ENCODE measurements at places on chromosomes 11 and 22. TPM values are rescaled to one million over a fixed set of nuclear protein-coding genes. Genes with fewer than 3 reads are reported as not detected.

- DNase-seq, result no peak
- H3K27ac ChIP-seq, result no peak overlapping the region
- no peaks in the 10 kb centered on the region for H3K4me1 ChIP-seq
Observed at GRCh38 chr11:123523539-123523938, 93.5 kb downstream of the GRAMD1B start.

DNA sequence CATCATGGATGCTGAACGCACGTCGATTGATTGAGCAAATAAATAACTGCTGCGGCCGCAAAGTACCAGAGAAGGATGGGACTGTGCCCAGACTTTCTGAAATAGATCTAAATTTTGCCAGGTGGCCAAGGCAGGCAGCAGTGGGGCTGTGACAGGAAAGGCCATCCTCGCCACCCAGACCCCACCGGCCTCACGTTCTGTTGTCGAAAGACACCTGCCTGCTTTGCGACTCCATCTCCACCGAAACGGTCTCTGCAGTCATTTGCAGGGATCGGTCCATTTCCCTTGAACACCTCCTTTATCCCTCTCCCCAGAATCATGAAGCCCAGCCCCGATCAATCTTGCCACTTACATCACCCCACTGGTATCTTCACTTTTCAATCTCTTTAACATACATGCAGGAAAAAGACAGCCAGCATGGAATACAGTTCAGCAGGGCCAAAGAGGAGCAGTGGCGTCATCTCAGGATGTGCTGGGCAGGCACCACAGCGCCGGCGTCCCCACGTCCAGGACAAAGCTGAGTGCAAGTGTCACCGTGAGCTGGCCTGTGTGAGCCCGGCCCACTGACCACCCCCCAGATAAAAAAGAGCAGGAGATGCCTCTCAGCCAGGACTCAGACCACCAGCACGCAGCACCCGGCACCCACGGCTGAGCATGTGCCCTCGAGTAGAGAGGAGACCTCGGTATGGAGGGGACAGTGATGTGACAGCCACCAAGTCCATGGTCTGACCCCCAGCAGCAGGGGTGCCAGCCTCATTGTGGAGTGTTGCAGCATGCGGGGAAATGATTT lies 610.3 kb downstream of the TBC1D22A start:
- no peaks in the 10 kb centered on the region for H3K27me3 ChIP-seq
- no peaks in the 10 kb centered on the region for H3K36me3 ChIP-seq
- no peak for DNase-seq
- no peak overlapping the region for H3K27ac ChIP-seq

GRCh38 chr11:118198370-118198769 lies 21.9 kb upstream of the SCN2B start:
- no peak overlapping the region for H3K27ac ChIP-seq
- no peaks in the 10 kb centered on the region for H3K27me3 ChIP-seq
- no peak overlapping the region for H3K4me3 ChIP-seq

GRCh38 chr22:40753114-40753513 lies 66.0 kb downstream of the SLC25A17 start:
- H3K27me3 ChIP-seq, result no peaks in the 10 kb centered on the region
- no peak overlapping the region for H3K27ac ChIP-seq
- no peak overlapping the region for H3K4me3 ChIP-seq
- DNase-seq, result no peak

DNA sequence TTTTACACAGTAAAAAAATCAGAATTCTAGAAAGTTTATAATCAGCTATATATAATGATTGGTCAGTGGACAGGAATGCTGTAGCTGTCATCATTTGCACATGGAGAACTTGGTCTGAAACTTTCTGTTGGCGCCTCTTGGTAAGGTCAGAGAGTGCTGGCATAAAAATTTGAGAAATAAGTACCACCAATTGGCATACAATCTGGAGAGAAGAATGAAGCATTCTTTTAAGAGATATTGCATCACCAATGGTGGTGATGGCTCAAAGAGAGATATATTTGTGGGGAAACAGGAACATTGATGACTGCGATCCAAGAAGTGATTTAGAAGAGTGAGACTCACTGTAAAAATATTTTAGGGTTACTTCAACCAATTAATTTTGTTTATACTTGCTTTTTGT lies 19.8 kb upstream of the OOSP1 start:
- DNase-seq, result no peak
- no peaks in the 10 kb centered on the region for H3K4me1 ChIP-seq
- H3K36me3 ChIP-seq, result no peaks in the 10 kb centered on the region
- no peak overlapping the region for H3K27ac ChIP-seq
- no peak overlapping the region for H3K4me3 ChIP-seq

- no peak overlapping the region for H3K27ac ChIP-seq
- H3K4me3 ChIP-seq, result no peak overlapping the region
- H3K27me3 ChIP-seq, result no peaks in the 10 kb centered on the region
- no peaks in the 10 kb centered on the region for H3K4me1 ChIP-seq
- no peak for DNase-seq
- no peaks in the 10 kb centered on the region for H3K36me3 ChIP-seq
Observed at GRCh38 chr11:65072631-65072966, 11.2 kb downstream of the CDCA5 start.

GRCh38 chr11:108226036-108226435 lies 3.2 kb downstream of the ATM start:
- no peak for DNase-seq
- no peaks in the 10 kb centered on the region for H3K36me3 ChIP-seq
- no peak overlapping the region for H3K27ac ChIP-seq
- H3K4me3 ChIP-seq, result no peak overlapping the region
- no peaks in the 10 kb centered on the region for H3K4me1 ChIP-seq

GRCh38 chr11:87430821-87431220 lies 393.1 kb downstream of the TMEM135 start:
- no peaks in the 10 kb centered on the region for H3K27me3 ChIP-seq
- H3K4me1 ChIP-seq, result no peaks in the 10 kb centered on the region
- H3K27ac ChIP-seq, result no peak overlapping the region
- no peak overlapping the region for H3K4me3 ChIP-seq
- no peaks in the 10 kb centered on the region for H3K36me3 ChIP-seq

DNA sequence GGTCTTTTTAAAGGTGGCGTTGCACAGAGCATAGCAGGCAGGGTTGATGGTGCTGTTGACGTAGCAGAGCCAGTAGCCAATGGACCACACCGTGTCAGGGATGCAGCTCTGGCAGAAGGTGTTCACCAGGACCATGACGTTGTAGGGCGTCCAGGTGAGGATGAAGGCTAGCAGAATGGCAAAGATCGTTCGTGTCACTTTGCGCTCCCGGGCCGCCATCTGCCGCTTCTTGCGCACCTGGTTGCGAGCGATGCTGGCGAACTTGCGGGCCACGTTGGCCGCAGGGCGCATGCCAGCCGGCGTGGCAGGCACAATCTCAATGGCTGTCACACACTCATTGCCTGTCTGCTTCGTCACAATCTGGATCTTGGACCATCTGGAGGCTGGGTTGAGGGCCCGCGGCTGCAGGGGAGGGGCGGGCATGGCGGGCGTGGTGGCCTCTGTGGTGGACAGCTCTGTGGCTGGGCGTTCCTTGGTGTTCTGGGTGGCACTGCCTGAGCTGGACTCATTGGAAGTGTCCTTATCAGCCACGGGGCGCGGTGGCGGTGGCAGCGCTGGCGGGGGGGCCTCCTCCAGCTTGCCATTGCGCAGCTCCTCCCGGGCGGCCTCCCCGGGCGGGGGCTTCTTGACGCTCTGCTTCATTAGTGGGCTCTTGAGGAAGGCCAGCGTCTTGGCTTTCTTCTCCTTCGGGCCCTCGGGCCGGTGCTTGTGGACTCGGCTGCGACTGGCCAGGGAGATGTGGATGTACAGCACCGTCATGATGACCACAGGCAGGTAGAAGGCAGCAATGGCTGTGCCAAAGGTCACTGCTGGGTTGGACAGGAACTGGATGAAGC lies 3.9 kb downstream of the MDK start:
- no peaks in the 10 kb centered on the region for H3K36me3 ChIP-seq
- no peak for DNase-seq
- H3K4me3 ChIP-seq, result no peak overlapping the region
- H3K27ac ChIP-seq, result no peak overlapping the region
- no peaks in the 10 kb centered on the region for H3K4me1 ChIP-seq

DNA sequence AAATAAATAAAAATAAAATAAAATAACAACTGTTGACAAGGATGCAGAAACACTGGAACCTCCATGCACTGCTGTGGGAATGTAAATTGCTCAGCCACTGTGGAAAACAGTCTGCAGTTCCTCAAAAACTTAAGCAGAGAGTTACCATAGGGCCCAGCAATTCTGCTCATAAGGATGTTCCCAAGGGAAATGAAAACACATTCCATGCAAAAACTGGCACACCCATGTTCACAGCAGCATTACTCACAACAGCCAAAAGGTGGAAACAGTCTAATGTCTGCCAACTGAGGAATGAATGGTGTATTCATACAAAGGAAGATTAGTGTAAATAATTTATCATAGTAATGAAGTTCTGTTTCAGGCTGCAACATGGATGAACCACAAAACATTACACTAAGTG lies 3.2 kb upstream of the KRTAP5-10 start:
- H3K4me1 ChIP-seq, result no peaks in the 10 kb centered on the region
- H3K36me3 ChIP-seq, result no peaks in the 10 kb centered on the region
- no peak for DNase-seq
- H3K4me3 ChIP-seq, result no peak overlapping the region
- no peak overlapping the region for H3K27ac ChIP-seq

GRCh38 chr11:60121264-60121663 lies 32.8 kb downstream of the MS4A2 start:
- no peak for DNase-seq
- H3K27ac ChIP-seq, result no peak overlapping the region
- peaks cover 3% of the 10 kb centered on the region for H3K4me1 ChIP-seq
- H3K27me3 ChIP-seq, result no peaks in the 10 kb centered on the region
- H3K4me3 ChIP-seq, result no peak overlapping the region

DNA sequence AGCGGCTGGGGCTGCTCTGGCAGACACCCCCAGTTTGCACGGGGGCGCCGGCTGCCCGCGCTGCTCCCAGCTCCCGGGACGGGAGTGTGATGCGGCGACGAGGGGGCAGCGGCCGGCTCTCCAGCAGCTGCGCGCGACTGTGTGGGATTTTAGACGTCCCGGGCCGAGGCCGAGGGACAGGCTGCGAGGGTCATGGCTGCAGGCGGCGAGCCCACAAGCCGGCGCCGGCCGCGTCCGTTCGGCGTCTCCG lies 159 bp downstream of the FZD4 start:
- H3K4me1 ChIP-seq, result peaks cover 8% of the 10 kb centered on the region
- no peaks in the 10 kb centered on the region for H3K27me3 ChIP-seq
- H3K4me3 ChIP-seq, result peak overlapping the region; percentile 98
- no peak for DNase-seq

GRCh38 chr11:19929655-19930054 lies 217.0 kb downstream of the NAV2 start:
- no peak overlapping the region for H3K27ac ChIP-seq
- H3K36me3 ChIP-seq, result peaks cover 2% of the 10 kb centered on the region
- H3K4me1 ChIP-seq, result peaks cover 8% of the 10 kb centered on the region
- H3K4me3 ChIP-seq, result no peak overlapping the region
- no peak for DNase-seq
- H3K27me3 ChIP-seq, result no peaks in the 10 kb centered on the region

DNA sequence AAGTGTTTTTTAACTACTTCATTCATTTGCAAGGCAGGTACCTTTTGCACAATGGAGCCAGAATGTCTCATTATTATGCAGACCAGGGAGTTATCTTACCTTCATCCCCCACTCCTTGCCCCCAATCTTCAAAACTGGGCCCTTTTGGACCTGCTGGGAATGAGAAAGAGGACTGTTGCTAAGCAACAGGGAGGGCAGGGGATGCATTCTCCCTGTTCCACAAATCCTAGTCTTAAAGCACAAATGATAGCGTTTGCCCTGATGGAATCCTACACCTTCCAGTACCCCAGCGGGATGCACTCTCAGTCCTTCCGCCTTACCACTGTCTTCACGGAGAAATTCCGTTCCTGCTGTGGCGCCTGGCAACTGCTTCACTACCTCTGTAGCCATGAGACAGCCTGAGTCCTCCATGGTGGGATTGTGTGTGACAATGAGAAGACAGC lies 4.1 kb upstream of the KCNJ1 start:
- no peaks in the 10 kb centered on the region for H3K4me1 ChIP-seq
- no peak overlapping the region for H3K27ac ChIP-seq
- no peak for DNase-seq
- no peak overlapping the region for H3K4me3 ChIP-seq

GRCh38 chr11:77091146-77091940 lies 11.3 kb upstream of the OMP start:
- no peak overlapping the region for H3K4me3 ChIP-seq
- no peaks in the 10 kb centered on the region for H3K4me1 ChIP-seq
- H3K27ac ChIP-seq, result no peak overlapping the region
- no peaks in the 10 kb centered on the region for H3K36me3 ChIP-seq
- DNase-seq, result peak; percentile 94

- no peaks in the 10 kb centered on the region for H3K4me1 ChIP-seq
- peak; percentile 40 for DNase-seq
- no peaks in the 10 kb centered on the region for H3K27me3 ChIP-seq
- no peaks in the 10 kb centered on the region for H3K36me3 ChIP-seq
- no peak overlapping the region for H3K4me3 ChIP-seq
- no peak overlapping the region for H3K27ac ChIP-seq
Observed at GRCh38 chr11:69962152-69962551, 116.0 kb upstream of the ANO1 start.

DNA sequence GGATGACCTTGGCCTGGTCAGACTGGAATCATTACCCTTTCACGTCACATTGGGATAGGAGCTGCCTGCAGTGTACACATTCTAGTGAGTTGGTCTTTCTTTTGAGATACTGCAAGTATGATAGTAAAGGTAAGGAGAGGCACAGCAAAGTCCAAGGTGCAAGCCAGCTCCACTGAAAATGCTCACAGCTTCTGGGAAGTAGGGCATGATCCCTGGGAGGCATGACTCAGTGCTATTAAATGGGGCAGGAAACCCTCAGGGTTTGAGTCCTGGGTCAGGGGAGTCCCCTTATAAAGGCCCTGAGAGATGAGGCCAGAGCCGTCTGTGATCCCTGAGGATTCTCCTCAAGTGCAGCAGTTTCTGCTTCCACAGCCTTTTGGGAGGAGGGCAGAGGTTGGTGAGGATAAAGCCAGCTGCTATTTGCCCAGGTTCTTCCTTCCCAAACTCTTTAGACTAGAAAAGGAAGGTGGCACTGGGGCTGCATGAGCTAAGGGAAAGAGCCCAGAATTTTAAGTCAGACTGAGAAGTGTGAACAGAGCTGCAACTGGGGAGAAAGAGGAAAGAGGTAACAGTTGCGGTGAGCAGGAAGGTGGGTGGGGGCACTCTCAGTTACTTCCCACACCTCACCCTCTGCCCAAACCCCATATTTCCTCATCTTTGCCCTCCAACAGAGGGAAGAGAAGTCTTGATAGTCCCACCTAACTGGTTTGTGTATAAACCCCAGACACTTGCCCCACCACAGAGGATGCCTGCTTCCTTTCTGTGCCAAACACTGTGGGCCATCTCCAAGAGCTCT lies 14.4 kb upstream of the OR52K1 start:
- no peaks in the 10 kb centered on the region for H3K4me1 ChIP-seq
- no peak overlapping the region for H3K27ac ChIP-seq
- no peak overlapping the region for H3K4me3 ChIP-seq
- no peak for DNase-seq
- peaks cover 1% of the 10 kb centered on the region for H3K27me3 ChIP-seq

- H3K27me3 ChIP-seq, result no peaks in the 10 kb centered on the region
- DNase-seq, result no peak
- no peak overlapping the region for H3K4me3 ChIP-seq
- no peaks in the 10 kb centered on the region for H3K36me3 ChIP-seq
Observed at GRCh38 chr11:14588681-14589080, 54.9 kb upstream of the PDE3B start.

- H3K36me3 ChIP-seq, result no peaks in the 10 kb centered on the region
- no peak overlapping the region for H3K27ac ChIP-seq
- no peaks in the 10 kb centered on the region for H3K27me3 ChIP-seq
Observed at GRCh38 chr11:62108017-62108750, 15.6 kb upstream of the INCENP start.

Gene IFTAP
- polyA plus RNA-seq, result 62.1 TPM

Gene CHRM4
- polyA plus RNA-seq, result 1.9 TPM

Gene ATG13
- 29.9 TPM for polyA plus RNA-seq

Gene DKK3
- 471 TPM for polyA plus RNA-seq

Gene NRGN
- 15.4 TPM for polyA plus RNA-seq

Gene CAPN1
- 75.5 TPM for polyA plus RNA-seq
